Left hindlimb (tissue), 1 donor: ENCODE measurements at places on chromosomes 1 and 21.
A peak's percentile ranks its signal among the peaks of the same experiment; 100 is the strongest.

- no peak for DNase-seq
These were observed 178.9 kb upstream of the CAMK1G start for GRCh38 chr1:209404577-209404976.

DNA sequence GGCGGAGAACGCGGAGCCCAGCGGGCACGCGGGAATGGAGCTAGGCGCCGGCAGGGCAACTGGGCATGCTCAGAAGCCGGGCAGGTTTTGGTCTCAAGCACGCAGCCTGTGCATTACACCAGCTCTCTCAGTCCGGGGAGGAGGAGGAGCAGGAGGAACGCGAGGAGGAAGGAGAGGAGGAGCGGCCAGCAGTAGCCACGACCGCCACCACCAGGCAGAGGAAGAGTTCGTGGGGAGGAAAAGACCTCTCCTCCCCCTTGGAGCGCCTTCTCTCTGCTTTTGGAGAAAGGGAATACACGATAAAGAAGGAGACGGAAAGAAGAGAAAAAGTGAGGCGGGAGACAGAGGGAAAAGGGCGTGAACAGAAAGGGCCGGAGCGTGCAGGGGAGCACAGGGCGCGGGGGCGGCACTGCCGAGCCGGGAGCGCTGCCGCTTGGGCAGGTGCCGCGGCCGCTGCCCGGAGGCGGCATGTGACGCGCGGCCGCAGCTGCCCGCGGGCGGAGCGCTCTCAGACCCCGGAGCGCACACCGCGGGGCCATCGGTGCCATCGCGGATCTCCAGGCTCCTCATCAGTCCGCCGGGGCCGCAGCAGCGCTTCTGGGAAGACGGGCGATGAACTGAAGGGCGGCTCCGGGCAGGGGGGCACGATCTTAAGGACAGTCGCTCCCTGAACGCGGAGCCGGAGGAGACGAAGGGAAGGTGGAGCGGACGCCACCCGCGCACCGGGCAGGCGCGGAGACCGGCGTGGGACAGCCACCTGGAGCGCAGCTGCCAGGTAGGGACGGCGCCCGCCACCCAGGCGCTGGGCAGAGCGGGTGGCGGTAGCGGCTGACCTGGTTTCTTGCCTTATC, at the start of gene CHRM3:
TSS of gene CHRM3 (plus strand) at position 116 of the 851 bp plus-strand sequence. CDS start 520,884 bp downstream, outside the sequence.
- DNase-seq = peak; percentile 79

DNA sequence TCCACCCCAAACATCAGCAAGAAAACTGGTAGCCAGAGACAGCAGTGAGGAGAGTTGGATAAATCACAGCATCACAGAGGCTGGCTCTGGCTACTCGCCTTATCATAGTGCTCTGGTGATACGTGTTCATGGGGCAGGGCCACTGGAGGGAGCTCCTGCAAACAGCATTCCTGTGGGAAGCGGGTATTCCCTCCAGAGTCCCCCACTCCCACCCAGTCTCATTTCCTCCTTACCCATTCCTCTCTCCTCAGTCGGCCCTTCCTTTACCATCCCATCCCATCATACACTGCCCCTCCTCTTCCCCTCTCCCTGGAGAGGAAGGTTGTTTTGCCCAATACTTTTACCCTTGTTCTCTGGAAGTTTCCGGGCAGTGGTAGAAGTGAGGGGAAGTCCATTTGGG, 7.1 kb downstream of the NHLH2 start:
- no peak for DNase-seq

DNA sequence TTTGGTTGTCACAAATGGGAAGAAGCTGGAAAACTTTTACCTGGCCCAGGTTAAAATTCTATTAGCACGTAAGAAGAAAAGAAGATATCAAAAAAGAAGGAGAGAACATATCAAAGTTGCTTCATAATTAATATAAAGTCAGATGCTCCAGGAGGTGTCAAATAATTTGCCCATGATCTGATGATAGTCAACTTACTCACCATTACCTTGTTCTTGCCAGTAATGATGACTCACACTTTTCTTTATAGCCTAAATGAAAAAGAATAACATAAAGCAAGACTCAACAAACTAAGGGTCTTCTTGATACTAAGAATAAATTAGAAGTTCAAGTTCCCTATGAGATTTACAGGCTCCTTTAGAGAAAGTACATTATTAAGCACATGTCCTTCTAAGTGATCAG, 580.4 kb downstream of the TTLL7 start:
- DNase-seq = no peak

DNA sequence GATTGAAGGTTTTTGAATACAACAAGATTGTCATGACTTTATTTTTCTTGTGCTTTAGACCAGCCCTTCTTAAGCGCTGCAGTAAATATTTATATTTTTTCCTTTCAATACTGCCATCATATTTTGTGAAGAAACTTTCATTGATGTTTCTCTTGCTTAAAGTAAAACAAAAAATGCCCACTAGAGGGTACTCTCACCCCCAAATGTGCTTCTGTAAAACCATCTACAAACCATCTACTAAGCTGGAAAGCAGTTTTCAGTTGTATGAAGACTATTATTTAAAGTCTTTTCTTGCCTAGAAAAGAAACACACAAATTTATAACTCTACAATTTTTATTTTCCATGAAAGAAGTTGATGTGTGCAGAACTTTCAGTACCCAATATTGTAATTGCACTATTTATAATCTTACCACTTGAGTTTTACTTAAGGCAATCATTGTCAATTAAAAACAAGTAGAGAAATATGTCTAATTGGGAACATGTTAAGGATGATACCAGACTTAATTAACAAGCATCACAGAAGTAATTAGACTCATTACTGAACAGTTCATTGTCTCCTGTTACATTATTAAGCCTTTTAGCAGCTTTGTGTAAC, 10.7 kb downstream of the LEPR start:
- DNase-seq = no peak
